Glutamatergic neuron (in vitro differentiated cells): ENCODE measurements at places on chromosomes 13 and 19.

DNA sequence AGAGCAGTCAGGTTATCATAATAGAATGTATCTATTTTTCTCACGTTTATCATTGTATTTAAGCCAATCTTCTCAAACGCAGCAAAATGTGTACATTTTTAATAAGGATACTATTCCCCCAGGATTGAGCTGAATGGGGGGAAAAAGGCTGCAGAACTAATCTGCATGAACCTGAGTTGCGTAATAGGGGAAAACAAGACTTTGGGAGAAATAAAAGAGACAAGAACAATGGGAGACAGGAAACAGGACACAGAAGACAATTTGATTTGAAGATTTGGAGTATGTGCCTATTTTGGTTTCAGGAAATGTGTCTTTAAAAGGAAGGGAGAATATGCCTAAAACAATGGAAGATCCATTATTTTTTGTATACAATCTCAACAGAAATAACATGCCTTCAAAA lies 844.5 kb downstream of the DIAPH3 start:
- DNase-seq, result no peak

- DNase-seq, result no peak
Observed at GRCh38 chr13:78430166-78430791, 173.1 kb downstream of the POU4F1 start.

GRCh38 chr13:49615836-49616675 lies 12.3 kb upstream of the ARL11 start:
- DNase-seq, result no peak

GRCh38 chr19:46762245-46762890 lies 16.1 kb upstream of the STRN4 start:
- DNase-seq, result no peak

- peak; percentile 68 for DNase-seq
Observed at GRCh38 chr19:4742723-4743646, 19.3 kb upstream of the DPP9 start.

GRCh38 chr19:16457954-16458331 lies 13.8 kb downstream of the EPS15L1 start:
- no peak for DNase-seq

DNA sequence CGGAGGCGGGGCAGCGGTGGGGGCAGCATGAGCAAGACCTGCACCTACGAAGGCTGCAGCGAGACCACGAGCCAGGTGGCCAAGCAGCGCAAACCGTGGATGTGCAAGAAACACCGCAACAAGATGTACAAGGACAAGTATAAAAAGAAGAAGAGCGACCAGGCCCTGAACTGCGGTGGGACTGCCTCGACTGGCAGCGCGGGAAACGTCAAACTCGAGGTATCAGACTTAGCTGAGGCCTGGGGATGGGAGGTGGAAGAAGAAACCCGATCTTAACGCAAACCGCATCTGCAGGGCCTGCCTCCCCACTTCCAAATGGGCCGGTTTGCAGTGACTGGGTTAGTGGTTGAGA lies 693 bp downstream of the RFXAP start:
- no peak for DNase-seq

GRCh38 chr13:91609353-91609752 lies 210.9 kb downstream of the GPC5 start:
- DNase-seq, result no peak

GRCh38 chr13:76790526-76790925 lies 95.7 kb downstream of the KCTD12 start:
- no peak for DNase-seq

DNA sequence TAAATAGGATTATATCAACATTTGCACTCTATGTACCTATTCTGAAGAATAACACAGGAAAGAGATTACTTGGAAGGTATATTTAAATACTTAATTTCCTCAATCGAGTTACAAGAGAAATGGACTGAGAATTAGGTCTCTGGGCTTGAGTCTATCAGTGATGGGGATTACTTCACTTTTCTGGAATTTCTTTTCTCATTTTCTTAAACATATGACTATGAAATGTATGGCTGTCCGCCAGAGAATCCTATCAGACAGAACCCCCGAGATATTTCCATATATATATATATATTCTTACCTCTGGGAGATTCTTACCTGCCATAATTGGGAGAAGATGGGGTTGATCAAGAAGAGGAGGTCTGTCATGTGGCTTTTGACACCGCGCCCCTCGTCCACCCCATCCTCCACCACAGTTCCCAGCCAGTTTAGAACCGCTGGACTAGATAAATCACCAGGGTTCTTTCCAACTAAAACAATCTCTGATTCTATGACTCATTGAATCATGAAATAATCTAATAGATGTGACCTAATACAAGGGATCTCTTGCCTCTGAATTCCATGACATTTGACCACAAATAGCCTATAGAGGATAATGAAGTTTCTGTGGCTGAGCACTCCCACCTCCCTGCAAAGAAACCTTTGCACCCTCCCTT lies 231.3 kb downstream of the TBC1D4 start:
- DNase-seq, result no peak

GRCh38 chr13:113064534-113065405 lies 40.8 kb upstream of the F7 start:
- DNase-seq, result no peak

DNA sequence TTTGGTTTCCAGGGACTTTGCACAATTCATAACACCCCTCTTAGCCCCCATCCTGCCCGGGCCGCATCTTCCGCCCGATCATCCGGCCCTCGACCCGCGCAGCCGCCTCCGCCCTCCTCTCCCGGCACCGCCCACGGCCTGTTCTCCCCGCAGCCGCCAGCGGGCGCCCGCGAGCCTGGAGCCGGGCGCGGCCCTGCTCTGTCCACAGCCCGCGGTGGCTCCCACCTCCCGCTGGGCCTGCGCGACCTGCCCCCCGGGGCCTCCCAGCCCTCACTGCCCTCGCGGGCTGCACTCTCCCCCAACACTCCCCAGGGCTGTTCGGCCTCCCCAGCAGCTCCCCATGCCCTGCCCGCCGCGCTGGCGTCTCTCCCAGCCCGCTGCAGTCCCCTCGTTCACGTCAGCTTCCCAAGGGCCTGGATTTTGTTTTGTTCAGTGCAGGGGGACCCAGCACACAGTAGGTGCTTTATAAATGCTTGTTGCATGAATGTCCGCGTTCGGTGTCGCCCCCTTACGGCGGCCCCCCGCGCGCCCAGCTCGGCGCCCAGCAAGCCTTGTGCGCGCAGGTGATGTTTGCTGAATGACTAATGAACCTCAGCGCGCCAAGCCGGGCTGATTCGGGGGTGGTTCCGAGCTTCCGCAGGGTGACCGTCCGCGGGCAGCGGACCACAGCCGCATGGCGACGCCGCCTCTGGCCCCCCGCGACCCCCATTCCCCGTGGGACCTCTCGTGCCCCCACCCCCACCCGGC lies 4.6 kb upstream of the APC2 start:
- DNase-seq, result peak; percentile 90

DNA sequence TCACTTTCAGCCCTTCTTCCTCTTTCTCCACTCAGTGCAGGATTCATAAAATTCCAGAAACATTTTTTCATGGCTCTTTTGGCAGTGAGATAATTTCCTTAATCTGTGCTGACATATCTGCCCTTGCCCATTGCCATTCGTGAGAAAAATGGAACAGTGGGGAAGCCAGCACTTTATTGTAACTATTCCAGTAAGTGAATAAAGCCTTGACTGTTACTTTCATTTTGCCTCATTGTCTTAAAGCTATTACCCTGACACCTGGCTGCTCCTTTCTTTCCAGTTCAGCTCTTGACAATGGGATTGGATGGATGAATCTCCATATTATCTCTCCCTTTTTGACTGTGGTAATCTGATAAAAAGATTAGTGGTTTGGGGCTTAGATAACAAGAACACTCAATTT lies 1068.1 kb upstream of the PCDH20 start:
- DNase-seq, result no peak

- DNase-seq, result no peak
Observed at GRCh38 chr13:114319441-114319913, 5.2 kb downstream of the CHAMP1 start.

GRCh38 chr19:58563823-58564222 lies 5.4 kb upstream of the UBE2M start:
- no peak for DNase-seq

GRCh38 chr19:49761625-49762311 lies 1.3 kb downstream of the TSKS start:
- DNase-seq, result no peak

GRCh38 chr19:33236696-33237390 lies 11.2 kb upstream of the SLC7A10 start:
- DNase-seq, result peak; percentile 11

DNA sequence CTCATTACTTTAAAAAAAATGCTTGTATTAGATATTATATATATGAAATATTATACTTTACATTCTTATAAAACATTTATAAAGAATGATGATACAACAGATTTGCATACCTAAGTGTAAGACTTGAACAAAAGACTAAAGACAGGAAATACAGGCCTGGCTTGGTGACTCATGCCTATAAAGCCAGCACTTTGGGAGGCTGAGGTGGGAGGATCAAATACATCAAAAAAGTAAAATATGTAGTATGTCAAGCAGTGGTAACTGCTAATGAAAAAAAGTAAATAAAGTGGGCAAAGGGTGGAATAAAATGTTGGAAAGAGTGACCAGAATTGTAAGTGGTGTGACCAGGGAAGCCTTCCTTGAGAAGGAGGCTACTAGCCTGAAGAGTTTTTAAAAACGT lies 133.7 kb downstream of the GGACT start:
- no peak for DNase-seq

DNA sequence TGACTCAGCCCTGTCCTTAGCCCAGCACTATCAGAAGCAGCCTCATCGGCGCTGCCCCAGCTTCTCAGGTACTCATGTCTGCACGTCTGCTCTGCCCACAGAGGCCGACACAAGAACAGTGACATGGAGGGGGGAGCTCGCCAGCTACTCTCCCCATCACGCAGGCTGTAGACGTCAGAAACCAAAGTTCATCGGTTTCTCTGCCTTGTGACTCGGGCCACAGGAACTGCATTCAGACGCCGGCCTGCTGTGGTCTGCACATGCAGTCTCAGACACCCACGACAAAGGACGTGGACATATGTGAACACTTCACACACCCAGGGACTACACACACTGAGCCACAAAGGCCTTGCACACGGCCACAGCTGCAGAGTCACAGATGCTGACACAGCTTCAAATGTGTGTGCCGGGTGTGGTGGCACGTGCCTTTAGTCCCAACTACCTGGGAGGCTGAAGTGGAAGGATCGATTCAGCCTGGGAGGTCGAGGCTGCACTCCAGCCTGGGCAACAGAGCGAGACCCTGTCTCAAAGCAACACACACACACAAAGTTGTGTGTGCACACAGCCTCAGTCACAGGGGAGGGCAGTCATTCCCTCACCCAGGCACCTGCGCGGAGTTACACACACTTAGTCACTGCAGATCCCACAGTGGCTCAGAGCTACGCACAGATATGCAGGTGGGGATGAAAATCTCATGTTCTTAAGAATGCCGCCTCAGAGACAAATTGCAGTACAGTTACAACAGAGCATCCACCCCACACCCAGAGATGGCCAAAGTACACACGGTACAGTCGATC lies 4.9 kb upstream of the ZFP36 start:
- no peak for DNase-seq

- DNase-seq, result no peak
Observed at GRCh38 chr19:15320116-15320515, 12.2 kb downstream of the BRD4 start.

DNA sequence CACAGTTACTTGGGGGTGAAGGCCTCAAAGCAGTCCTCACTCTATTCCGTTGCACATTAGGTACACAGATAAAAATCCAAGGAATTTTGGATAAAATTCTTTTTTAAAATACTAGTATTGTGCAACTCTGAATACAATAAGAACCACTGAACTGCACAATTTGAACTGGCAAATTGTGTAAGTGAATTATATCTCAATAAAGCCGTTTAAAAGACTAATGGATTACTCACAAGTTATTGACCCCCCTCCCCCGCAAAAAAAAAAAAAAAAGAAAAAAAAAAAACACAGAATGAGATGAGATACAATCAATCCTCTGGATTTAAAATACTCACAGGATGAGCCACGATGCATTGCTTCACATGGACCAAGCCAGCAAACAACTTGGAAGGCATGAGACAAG lies 86.4 kb downstream of the CRYL1 start:
- DNase-seq, result no peak

GRCh38 chr13:110369400-110369799 lies 62.3 kb downstream of the COL4A2 start:
- no peak for DNase-seq

GRCh38 chr13:74623761-74624160 lies 489.6 kb upstream of the KLF12 start:
- DNase-seq, result no peak

GRCh38 chr19:30780032-30780431 lies 407.8 kb downstream of the ZNF536 start:
- DNase-seq, result no peak

GRCh38 chr13:112071723-112072533 lies 5.0 kb downstream of the SOX1 start:
- DNase-seq, result no peak

DNA sequence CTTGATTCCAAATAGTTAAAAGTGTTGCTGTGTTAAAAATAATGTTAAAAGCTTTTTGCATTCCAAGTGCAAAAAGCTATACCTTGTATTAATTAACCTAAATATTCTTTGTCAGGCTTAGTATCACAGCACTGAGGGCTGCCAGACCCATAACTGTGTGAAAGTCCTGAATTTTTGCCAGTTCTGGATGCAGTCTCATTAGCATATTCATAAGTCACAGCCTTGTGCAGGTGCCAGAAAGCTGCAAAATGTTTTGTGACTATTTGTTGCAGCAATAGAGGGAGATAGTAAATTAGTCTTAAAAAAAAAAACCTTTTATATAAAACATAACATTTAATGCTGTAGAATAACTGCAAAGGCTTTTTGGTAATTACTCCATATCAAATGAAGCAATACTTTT lies 56.6 kb downstream of the SLITRK1 start:
- no peak for DNase-seq

GRCh38 chr19:6018786-6019185 lies 40.8 kb upstream of the RANBP3 start:
- no peak for DNase-seq

DNA sequence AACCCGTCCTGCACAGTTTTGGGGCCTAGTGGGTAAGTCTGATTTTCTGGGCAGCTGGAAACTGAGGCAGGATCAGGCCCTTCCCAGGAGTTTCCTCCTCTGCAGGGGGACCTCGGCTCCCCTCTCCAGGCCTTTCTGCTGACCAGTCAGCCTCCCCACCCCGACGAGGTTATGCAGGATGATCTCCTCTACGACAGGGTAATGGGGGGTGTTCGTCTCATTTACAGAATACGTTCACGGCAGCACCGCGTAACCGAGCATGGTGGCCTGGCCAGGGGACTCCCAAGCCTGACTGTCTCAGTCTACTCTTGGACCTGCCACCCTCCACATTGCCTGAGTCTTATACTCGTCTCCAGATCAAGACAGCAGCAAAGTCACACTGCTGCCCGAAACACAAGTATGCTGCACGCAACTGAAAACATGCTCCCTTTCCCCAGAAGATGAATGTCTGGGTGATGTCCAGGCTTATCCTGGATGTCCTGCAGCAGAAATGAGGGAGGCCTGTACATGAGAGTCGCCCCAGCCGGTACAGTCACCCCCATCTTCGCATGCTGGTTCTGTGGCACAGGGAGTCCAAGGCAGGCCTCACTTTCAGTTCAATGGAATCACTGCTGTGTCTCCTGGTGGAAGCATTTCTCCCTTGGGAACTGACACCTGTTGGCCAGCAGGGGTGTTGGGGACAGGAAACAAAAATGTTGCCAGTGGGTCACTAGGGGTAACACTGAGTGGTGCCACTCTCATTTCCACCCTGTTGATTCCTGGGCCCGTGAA lies 120.8 kb downstream of the SOX1 start:
- DNase-seq, result no peak

GRCh38 chr19:3813473-3814392 lies 27.6 kb upstream of the MATK start:
- DNase-seq, result no peak

GRCh38 chr13:40315416-40316064 lies 350.9 kb downstream of the FOXO1 start:
- no peak for DNase-seq
